Astrocyte of the cerebellum (primary cell): ENCODE measurements at places on chromosomes 3 and 15.

- DNase-seq: no peak
Observed at GRCh38 chr3:116316771-116317170, 128.5 kb downstream of the LSAMP start.

DNA sequence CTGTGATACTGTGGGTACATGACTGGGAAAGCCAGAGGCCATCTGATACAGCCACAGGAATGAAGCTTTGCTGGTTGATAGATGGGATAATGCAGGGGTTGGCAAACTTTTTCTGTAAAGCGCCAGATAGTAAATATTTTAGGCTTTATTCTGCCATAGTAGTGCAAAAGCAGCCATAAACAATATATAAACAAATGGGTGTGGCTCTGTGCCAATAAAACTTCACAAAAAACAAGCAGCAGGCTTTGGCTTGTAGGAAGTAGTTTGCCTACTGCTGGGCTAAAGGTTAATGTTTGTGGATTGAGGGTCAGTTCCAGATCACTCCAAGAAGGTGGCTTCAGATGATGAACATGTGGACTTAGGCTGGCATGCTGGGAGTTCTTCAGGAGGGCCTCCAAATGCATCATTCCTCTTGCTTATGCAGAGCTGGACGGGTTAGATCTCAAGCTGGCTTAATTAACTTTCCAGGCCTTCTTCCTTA, 305.7 kb downstream of the RPLP1 start:
- DNase-seq: peak; percentile 55

DNA sequence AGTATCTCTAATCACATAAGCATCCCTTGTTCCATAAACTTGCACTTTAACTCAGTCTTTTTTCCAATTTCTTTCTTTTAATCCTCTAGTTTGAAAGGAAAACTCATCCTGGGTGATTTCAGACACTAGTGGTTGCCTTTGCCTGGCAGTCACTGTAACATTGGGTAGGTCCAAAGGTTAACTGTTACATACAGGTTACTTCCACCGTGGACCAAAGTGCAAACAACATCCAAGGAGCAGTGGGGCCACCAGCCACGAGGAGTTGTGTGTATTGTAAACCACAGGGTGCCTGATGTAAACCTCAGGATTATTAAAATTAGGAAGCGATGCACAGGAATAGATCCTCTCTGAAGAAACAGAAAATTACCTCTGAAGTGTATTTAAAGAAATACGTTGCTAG, 75.0 kb downstream of the HCN4 start:
- no peak for DNase-seq

DNA sequence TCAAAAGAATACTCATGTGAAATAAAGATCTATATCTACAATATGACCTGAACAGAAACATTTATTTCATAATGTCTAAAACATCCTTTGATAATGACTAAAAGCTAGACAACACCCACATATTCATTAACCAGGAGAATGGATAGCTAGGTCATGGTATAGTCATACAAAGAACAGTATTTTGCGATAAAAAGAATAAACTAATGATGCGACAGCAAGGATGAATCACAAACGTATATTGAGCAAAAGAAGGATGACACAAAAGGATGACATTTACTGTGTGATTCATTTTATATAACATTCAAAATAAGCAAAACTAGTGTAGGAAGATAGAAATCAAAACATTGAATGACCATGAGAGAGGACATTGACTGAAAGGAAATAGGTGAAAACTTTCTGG, 1233.1 kb downstream of the OTOL1 start:
- DNase-seq: no peak

DNA sequence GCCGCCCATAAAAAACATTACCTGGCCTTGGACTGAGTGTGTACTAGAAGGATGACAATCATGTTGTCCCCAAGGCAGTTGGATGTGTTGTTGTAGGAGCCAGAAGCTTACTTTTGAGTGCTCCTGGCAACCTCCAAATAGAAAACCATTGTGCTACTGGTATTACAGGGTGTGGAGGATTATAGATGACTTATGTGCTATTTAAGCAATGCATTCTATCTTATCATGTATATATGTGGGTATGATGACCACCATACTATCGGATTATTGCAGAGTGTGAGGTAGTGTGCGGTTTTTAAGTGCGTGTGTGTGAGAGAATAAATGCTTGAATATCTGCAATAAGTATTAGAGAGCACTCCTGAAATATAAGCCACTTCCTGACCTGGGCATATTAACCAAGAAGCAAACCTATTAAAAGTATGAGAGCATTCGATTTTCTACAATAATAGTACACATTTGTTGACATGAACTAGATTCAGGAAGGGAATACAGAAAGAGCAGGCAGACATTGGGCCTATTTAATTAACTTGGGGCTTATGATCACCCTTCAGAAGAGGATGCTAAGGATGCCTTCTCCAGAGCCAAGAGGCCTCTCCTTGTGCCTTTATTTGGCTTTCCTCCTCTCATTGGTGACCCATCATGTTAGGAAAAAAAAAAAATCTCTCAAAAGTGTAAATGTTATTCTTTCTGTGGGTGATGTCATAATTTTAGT, 11.7 kb upstream of the MBNL1 start:
- no peak for DNase-seq

DNA sequence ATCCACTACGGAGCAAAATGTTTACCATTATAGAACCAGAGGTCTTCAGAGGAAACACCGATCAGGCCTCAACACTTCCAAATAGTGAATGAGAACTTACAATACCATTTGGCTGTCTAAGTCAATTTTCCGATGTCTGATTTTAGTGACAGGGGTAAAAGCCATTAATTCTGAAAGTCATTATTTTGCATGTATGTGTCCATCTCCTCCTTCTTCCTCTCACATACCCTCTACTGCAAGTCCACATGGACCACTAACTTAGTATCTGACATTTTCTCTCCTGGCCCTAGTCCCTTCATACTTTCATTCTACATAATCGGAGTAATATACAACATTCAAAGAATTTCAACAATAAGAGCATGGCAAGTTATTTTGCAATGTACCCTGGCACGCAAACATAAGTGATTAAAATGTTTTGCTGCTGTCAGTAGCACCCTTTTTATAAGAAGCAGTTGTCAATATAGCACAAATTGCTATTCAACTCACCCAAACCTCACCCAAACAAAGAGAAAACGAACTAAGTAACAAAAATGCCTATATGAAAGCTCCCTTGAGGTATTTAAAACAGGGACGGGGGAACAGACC, 1.9 kb downstream of the TOP2B start:
- no peak for DNase-seq

DNA sequence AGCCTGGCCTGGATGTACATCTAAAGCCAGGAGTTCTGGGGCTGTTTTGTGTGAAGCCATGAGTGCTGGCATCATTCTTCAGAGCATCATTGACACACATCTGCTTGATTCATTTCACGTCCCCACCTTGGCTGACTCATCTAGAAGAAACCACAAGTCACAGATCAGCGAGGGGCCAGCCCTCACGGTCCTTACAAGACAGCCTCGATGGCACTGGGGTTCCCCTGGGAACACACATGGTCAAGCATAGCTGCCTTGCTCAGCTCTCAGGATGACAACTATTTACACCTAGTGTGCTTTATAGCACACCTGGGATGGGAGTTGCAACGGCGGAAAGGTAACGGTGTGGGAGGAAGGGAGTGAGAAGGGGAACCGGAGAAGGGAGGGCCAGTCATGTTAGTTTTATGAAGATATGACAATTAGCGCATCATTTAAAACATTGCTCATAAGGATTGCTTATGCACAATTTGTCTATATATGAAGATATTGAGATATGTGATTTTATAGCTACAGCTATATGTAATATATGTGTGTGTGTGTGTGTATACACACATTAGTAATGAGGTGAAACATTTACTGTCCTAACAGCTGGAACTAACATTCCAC, 227.1 kb downstream of the RPLP1 start:
- DNase-seq: no peak

DNA sequence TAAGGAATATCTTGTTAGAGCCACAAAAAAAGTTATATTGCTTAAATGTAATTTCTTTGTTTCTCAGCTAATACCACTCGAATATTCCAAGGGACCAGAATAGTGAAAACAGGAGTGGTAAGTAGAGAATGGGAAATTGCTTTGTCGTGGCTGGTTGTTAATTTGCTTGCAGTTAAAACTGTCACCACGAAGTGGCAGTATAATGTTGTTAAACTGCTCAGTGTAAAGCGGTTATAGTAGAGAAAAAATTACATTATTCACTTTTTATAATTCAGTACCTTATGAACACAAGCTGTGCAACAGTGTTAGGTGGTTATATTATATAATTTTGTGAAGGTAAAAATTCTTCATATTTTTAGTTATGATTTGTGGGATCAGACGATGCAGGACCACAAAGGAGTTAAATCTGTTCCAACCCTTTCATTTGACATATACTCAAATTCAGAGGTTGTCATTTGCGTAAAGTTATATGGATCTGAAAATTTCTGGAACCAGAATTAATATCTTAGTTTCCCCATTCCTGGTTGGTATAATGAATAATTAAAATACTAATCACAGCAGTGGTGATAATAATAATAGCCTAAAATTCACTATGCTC, 171.8 kb downstream of the FEZF2 start:
- peak; percentile 40 for DNase-seq

- DNase-seq: no peak
Observed at GRCh38 chr3:56878074-56878473, 76.3 kb upstream of the ARHGEF3 start.

- no peak for DNase-seq
Observed at GRCh38 chr3:30614373-30614772, 8.0 kb downstream of the TGFBR2 start.

- DNase-seq: no peak
Observed at GRCh38 chr15:25067725-25068309, 113.0 kb downstream of the SNRPN start.

DNA sequence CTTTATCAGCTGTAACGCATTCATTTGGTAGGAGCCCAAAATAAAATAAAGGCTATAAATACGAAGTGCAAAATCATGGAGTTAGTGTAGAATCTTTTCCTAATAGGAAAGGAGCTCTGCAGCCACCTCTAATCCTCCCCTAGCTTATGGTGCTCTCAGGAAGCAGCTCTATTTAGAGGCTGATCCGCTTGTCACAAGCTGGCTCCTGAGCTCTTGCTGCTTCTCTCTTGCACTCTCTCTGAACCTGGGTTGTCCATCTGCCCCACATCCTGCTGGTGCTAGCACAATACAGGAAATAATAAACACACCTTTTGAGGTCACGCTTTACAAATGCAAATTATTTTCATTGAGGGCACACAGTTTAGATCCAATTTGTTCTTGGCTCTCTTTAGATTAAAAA, 37.3 kb upstream of the BFSP2 start:
- DNase-seq: no peak

DNA sequence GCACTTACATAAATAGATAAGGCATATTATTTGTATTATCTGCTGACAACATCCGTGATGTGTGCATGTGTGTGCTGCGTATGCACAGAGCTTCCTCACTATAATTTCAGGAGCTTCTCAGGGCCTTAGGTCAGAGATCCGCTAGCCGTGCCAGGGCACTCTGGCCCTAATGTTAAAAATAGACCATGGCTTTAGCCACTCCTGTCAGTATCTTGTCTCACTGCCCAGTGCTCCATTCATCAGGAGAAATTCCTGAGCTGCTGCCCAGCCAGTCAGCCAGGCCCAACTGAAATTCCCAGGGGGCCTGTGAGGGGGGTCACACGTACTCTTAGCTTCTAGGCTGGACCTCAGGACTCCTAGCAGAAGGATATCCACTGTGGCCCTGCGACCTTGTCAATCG, 70.0 kb upstream of the ABHD2 start:
- no peak for DNase-seq

- DNase-seq: peak; percentile 46
Observed at GRCh38 chr3:50324351-50325112, 2.0 kb upstream of the HYAL2 start.

GRCh38 chr3:22691407-22691806, 511.7 kb upstream of the UBE2E2 start:
- DNase-seq: no peak

- DNase-seq: no peak
Observed at GRCh38 chr3:195758721-195759353, 38.1 kb downstream of the MUC20 start.

- DNase-seq: no peak
Observed at GRCh38 chr3:10683106-10683505, 132.9 kb upstream of the SLC6A11 start.

DNA sequence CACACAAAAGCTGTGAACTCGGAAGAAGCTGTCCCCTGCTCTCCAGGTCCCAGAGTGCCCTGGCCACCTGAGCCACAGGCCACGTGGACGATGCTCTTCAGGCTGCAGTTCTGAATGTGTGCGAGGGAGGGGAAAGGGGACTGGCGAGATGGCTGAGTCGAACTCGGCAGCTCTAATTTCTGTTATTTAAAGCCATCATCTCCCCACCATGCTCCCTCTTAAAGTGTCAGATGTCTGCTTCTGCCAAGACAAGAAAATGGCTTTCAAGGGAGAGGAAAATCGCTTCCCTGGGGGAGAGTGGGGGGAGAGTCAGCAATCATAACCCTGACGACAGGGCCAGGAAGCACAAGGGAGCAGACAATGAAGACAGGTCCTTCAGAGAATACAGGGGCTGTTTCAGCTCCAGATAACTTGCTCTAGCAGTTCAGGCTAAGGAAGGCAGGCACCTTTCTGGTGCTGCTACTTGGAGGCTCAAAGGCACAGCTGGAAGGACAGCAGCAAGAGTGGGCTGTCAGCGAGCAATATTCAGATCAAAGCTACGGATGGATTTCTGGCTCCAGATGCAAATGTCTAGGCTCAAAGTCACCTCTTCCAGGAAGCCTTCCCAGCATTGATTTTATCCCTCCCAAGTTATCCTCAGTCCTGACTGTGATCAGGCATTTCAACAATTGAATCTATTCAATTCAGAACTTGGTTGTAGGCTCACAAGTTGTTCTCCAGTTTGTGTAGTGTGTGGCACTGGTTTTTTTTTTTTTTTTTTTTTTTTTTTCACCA, 15.5 kb upstream of the CCDC33 start:
- DNase-seq: no peak

DNA sequence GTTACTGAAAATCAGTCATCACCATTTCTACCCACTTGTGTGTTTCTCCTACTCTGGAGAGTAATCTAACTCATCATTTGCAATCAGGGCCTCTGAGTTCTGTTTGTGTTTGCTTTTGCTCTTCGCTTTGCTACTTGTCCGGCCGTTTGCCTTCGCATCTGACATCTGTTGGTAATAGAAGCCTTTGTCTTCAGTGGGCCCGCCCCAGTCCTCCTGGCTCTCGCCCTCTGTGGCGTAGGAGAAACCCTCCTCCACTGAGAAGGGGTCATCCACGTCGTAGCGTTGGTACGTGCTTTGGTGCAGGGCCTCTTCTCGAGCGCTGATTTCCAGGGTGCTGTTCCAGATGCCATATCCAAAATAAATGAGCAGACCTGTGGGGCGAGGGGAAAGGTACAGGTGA, 48.3 kb downstream of the CLDN11 start:
- no peak for DNase-seq

GRCh38 chr15:97087006-97087741, 756.7 kb downstream of the NR2F2 start:
- DNase-seq: no peak
